ENCODE measurements at places on chromosomes 7 and 10.

GRCh38 chr10:78742730-78743615, 325.8 kb upstream of the ZMIZ1 start:
- peak; percentile 73 for DNase-seq

DNA sequence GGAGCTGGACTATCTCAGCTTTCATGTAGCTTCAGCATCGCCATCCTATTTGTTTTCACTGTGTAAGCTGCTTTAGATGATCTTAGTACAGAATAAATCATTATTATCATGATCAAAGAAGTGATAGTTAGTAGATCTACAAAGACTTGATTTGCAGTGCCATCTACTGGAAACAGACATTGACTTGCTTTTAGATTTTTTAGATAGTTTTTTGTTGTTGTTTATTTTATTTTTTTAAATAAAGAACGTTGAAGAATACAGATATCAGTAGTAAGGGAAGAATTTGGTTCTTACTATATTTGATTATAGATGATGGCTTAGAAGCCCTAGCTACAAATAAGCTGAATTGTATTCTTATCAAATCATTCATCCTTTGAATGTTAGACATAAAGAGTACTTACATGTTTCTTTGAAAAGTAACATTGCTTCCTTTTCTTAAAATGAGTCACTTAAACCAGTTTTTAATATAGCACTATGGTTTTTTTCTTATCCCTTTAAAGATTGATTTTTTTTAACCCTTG, 6.3 kb upstream of the SFMBT2 start:
- no peak for DNase-seq

GRCh38 chr10:5530412-5530806, 5.6 kb downstream of the CALML3 start:
- DNase-seq: no peak

DNA sequence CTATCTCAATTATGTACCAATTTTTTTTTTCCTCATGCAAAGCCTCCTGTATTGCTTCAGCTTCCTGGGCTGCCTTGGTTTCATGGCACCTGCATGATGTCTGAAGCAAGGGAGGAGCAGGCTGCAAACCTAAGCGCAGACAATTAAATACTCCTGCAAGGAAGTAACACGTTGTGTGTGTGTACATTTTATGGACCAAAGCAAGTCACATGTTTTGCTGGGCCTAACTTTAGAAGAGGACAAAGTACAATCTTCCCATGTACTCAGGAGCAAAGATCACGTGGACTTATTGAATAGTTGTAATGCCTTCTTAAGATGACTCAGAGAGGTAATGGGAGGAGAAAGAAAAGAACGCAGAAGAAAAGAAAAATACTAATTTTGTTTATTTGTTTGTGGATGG, 944.0 kb upstream of the C7orf33 start:
- DNase-seq: no peak

GRCh38 chr10:126208726-126209302, 179.5 kb downstream of the ADAM12 start:
- no peak for DNase-seq

- no peak for DNase-seq
Measured at GRCh38 chr10:113125612-113126011, 175.6 kb downstream of the TCF7L2 start.

Measured in pancreas (tissue), 10 donors.